Mesothelial cell of epicardium (in vitro differentiated cells): ENCODE measurements at places on chromosomes 12 and 14.

- DNase-seq, result no peak
These were observed 19.8 kb downstream of the ISM2 start for GRCh38 chr14:77478796-77479195.

GRCh38 chr12:27237790-27238771 is 6.0 kb upstream of the STK38L start:
- DNase-seq, result no peak

DNA sequence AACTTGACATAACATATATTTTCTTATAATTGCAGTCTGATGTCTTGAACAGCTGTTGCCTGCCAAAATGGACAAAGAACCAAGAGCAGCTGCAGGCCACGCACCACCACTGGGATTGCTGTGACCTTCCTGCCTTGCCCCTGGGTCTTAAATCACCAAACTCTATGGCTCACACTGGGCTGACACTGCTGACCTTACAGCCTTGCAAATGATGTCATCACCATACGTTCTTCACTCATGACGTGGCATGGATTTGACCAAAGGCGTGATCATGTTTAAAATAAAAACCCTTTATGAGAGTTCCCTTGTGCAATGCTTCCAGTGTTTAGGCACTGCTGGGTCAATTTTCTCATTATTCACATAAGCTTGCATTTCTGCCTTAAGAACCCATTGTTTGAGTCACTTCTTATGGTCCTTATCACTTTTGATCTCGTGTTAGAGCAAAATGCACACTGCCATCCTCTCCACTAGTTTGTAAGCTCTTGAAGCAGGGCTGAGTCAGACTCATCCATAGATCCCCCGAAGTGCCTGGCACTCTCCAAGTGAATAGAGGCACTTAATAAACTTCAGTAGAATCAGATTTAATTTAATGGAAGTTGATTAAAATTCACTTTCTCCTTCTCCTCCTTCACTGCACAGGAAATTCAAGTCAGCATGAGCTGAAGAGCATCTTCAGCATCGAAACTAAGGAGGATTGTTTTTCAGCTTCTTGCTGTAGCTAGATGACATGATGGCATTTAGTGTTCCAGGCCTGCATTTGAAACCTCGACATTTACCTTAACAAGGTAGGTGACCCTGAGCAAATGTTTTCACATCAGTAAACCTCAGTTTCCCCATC is 132.4 kb upstream of the PZP start:
- DNase-seq, result no peak

- no peak for DNase-seq
These were observed 49.2 kb upstream of the SSTR1 start for GRCh38 chr14:38158468-38158867.

DNA sequence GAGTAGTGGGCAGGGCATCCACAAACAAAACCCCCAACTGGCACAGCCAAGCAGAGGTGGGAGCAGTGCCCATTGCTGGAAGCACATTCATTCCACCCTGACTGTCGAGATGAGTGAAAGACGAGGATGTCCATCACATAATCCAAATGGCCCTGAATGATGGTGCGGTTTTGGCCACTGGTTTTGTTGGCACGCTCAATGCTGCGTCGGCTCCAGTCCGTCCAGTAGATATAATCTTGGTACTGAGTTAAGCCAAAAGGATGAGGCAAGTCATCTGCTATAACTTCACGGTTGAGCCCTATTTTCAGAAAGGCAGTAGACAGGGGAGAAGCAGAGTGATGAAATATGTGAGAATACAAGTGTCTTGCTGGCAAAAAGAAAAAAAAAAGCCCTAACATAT is 88.1 kb downstream of the BCL2L14 start:
- DNase-seq, result no peak
